ENCODE measurements at places on chromosomes 7 and 10. TPM values are rescaled to one million over a fixed set of nuclear protein-coding genes. Genes with fewer than 3 reads are reported as not detected.

GRCh38 chr10:23201837-23202236, 9.7 kb downstream of the PTF1A start:
- no peak for DNase-seq

GRCh38 chr10:68095153-68095552, 14.1 kb upstream of the MYPN start:
- DNase-seq, result peak; percentile 65

- DNase-seq, result peak; percentile 23
Measured at GRCh38 chr10:32412499-32412853, 33.5 kb upstream of the CCDC7 start.

The OR9A2 gene
- not detected for total RNA-seq
